ENCODE measurements at places on chromosomes 5 and 9. TPM values are rescaled to one million over a fixed set of nuclear protein-coding genes. Genes with fewer than 3 reads are reported as not detected.

MOB3B gene
- 0.15 TPM for total RNA-seq

DNA sequence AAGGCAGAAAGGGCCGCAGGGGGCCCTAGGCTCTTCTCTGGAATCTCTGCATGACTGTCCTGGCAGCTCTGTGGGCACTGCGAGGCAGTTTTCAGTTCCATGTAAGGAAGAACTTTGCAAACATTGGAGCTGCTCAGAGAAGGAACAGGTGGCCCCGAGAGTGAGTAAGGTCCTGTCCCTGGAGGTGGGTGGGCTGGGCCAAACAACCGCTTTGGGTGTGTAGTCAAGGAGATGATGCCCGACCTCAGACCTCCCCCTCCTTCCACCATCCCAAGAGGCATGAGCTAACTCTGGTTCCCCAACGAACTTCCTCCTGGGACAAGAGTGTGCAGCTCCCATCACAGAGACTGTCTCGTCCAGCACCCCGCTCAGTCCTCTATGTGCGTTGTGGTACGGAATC, 20.5 kb downstream of the CSF1R start:
- peak; percentile 97 for DNase-seq

GRCh38 chr5:158435161-158435616, 576.2 kb upstream of the CLINT1 start:
- peak; percentile 24 for DNase-seq

GRCh38 chr5:180807654-180808414, 5.2 kb upstream of the MGAT1 start:
- no peak for DNase-seq

GRCh38 chr9:75891771-75892215, 1.3 kb downstream of the PCSK5 start:
- no peak for DNase-seq

DNA sequence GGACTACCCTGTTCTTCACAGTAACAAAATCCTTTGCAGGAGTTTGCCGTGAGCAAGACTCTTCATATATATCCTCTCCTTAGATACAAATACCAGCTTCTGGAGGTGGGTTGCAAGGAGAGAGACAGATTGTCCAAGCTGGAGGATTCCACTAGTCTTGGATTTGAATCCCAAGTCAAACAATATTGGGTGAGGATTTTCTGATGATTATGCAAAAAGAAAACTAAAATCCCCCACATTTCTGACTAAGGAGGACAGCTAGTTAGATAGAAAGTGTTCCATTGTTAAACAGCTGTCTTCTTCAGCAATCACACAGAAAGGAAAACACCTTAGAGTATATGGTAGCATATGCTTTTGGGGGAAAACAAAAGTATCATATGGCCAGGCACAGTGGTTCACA, 54.2 kb downstream of the KLF4 start:
- no peak for DNase-seq

DNA sequence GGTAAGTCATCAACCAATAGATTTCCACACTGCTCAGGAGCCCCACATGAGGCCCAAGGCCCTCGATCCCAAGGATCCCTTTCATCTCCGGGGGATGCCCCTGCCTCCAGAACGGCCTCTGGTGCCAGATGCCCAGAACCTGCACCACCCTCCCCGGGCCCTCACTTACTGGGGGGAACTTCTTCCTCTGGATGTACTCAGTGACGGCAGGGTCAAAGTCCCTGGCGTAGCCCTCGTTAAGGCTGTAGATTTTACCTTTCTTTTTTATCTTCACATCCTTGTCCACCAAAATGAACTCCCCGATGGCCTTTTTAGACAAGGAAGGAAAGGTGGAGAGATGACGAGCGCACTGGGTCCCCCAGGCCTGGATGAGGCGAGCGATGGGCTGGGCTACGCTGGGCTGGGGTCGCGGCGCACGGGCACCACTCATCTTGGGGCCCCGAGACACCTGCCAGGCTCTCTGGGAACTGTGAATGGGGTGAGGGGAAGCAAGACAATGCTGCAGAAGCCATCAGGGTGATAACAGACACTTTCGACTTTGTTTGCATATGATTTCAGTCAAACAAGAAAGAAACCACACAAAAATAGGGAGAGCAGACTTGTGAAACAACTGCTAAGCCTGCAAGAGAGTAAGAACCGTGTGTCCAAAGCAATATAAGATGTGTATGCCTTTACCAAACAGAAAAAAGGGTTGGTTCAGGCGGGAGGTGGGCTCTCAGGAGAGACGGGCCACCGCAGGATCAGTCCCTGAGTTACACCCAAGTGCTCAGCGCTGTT, 13.2 kb upstream of the FBP2 start:
- no peak for DNase-seq

Measured in M059J (cell line).